ENCODE measurements at places on chromosomes 5 and 9. TPM values are rescaled to one million over a fixed set of nuclear protein-coding genes. Genes with fewer than 3 reads are reported as not detected.

- no peak for DNase-seq
- H3K36me3 ChIP-seq, result peaks cover 9% of the 10 kb centered on the region
- peaks cover 7% of the 10 kb centered on the region for H3K27me3 ChIP-seq
- no peak overlapping the region for H3K4me3 ChIP-seq
- H3K27ac ChIP-seq, result no peak overlapping the region
Observed at GRCh38 chr9:95815133-95815532, 60.4 kb upstream of the ERCC6L2 start.

GRCh38 chr9:9615086-9615485 is 997.7 kb downstream of the PTPRD start:
- no peaks in the 10 kb centered on the region for H3K36me3 ChIP-seq
- no peaks in the 10 kb centered on the region for H3K27me3 ChIP-seq
- H3K4me1 ChIP-seq, result peaks cover 5% of the 10 kb centered on the region
- no peak overlapping the region for H3K4me3 ChIP-seq
- H3K27ac ChIP-seq, result no peak overlapping the region

Gene THOC3
- total RNA-seq, result 58.4 TPM

Gene EIF4E1B
- not detected for total RNA-seq

Gene ESM1
- total RNA-seq, result not detected
